ENCODE measurements at places on chromosomes 3 and 15. TPM values are rescaled to one million over a fixed set of nuclear protein-coding genes. Genes with fewer than 3 reads are reported as not detected.

The SV2B gene
- total RNA-seq, result 0.08 TPM

DNA sequence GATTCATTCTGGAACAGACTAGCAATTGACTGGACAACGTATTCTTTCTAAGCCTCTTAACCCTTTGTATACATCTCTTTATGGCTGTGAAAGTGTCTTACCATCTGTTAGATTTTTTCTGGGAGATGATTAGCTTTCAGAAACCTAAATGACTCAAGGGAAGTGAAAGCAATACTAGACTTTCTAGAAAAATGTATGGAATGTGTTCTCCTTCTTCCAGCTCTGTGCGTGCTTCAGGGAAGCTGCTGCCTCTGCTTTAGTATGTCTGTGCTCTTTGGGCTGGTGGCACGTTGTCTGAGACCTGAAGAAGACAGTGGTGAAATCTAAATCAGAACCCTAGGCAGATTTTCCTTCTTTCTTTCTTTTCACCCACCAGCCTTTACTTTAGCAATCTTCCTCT is 89.5 kb downstream of the ITPR1 start:
- H3K4me1 ChIP-seq, result peaks cover 28% of the 10 kb centered on the region
- H3K27ac ChIP-seq, result no peak overlapping the region
- no peak for DNase-seq
- no peaks in the 10 kb centered on the region for H3K36me3 ChIP-seq
- no peak overlapping the region for H3K4me3 ChIP-seq

GRCh38 chr3:71753701-71754609 is at the start of gene GPR27:
Gene GPR27 (plus strand): TSS chr3:71753855. CDS start chr3:71754050, 195 bp downstream.
- no peaks in the 10 kb centered on the region for H3K36me3 ChIP-seq
- peaks cover 4% of the 10 kb centered on the region for H3K4me1 ChIP-seq
- peaks cover 64% of the 10 kb centered on the region for H3K27me3 ChIP-seq
- peak within 1 kb of the TSS; percentile 63 for H3K4me3 ChIP-seq

- H3K36me3 ChIP-seq, result no peaks in the 10 kb centered on the region
- H3K27me3 ChIP-seq, result peaks cover 2% of the 10 kb centered on the region
- H3K4me3 ChIP-seq, result no peak overlapping the region
- no peaks in the 10 kb centered on the region for H3K4me1 ChIP-seq
- H3K27ac ChIP-seq, result no peak overlapping the region
- no peak for DNase-seq
Measured at GRCh38 chr3:61632568-61633175, 71.3 kb downstream of the PTPRG start.

- no peak for DNase-seq
- H3K4me3 ChIP-seq, result no peak overlapping the region
- H3K4me1 ChIP-seq, result no peaks in the 10 kb centered on the region
Measured at GRCh38 chr3:144809380-144809779, 837.8 kb downstream of the DIPK2A start.

The ZDHHC19 gene
- total RNA-seq, result not detected

The TMEM207 gene
- total RNA-seq, result not detected

The GRIP2 gene
- not detected for total RNA-seq

GRCh38 chr3:188178293-188178936 is 24.5 kb downstream of the LPP start:
- peaks cover 58% of the 10 kb centered on the region for H3K4me1 ChIP-seq
- H3K27me3 ChIP-seq, result no peaks in the 10 kb centered on the region
- no peak overlapping the region for H3K4me3 ChIP-seq
- no peak for DNase-seq

The RHOV gene
- total RNA-seq, result 1.6 TPM

DNA sequence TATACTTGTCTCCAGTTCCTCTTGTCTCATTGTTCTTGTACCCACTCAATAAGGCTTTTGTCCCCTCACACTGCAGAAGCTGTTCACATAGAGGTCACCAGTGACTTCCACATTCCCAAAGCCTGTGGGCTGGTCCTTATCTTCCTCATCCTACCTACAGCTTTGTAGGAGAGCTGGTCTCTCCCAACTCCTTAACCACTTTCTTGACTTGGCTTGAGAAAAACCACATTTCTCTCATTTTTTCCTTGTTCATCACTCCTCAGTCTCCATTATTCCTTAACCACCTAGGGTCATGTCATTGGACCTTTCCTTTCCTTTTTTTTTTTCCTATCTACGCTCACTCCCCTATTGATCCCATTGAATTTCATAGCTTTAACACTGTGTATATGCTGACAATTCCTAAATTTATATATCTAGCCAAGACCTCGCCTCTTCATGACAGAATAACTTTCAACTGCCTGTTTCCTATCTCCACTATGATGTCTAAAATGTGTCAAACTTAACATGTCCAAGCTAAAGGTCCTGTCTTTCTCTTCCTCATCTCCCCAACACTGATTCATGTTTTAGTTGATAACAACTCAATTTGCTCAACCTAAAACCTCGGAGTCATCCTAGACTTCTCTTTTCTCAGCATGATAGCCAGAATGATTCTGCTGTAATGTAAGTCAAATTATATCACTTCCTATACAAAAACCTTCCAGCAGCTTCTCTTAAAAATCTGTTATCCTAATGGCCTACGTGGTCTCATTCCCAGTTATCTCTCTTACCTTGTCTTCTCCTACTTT is 49.5 kb downstream of the CEP63 start:
- H3K4me3 ChIP-seq, result no peak overlapping the region
- peaks cover 9% of the 10 kb centered on the region for H3K36me3 ChIP-seq
- no peaks in the 10 kb centered on the region for H3K27me3 ChIP-seq
- H3K27ac ChIP-seq, result no peak overlapping the region
- DNase-seq, result no peak
- no peaks in the 10 kb centered on the region for H3K4me1 ChIP-seq
